ENCODE measurements at places on chromosomes 16 and 17.

- DNase-seq: no peak
Measured at GRCh38 chr16:19851476-19851875, 33.2 kb downstream of the GPRC5B start.

DNA sequence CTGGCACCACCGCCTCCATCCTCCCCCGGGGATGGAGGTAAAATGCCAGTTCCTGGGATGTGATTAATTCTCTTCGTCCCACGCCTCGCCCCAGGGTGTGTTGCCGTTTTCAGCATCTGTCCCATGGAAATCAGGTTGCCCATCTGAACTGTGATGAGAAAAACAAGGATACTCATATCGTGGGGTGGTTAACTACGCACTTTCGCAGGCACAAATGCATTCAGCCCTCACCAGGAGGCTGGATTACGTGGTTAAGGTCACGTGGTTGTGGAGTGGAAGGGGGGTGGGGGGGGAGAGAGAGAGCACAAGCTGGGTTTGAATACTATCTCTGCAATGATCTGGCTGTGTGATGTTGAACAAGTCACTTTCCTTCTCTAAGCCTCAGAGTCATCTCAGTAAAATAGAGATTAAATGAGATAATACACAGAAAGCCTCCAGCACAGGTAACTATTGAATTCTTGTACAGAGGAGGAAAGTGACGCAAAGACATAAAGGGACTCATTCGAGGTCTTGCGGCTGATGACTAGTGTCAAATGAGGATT, 74.7 kb downstream of the BMERB1 start:
- no peak for DNase-seq

DNA sequence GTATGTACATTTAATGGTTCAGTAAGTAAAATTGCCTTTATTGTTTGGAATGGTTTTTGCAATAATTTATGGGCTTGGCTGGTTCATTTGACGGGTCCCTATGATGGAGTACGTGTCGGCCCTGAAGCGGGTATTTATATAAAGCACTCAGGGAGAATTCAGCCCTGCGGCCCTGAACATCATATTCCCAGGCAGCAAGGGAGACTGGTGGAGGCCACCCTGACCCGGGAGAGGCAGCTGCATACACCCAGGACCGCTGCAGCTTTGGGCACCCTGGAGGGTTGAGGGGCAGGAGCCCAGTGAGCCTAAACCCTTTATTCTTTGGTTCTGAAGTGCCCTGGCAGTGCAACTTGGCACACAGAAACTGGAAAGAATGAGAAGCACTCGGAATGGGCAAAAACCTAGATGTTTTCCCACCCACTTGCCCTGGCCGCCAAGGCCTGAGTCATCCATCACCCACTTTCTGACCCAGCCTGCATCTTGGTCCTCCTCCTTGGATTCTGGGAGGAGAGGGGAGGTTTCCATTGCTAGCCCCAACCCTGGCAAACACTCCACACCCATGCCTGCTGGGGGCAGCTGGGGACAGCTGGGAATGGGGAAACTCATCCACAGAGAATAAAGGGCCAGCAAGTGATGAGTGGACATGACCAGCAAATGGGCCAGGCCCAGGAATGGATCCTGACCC, 162.2 kb upstream of the TNRC6C start:
- DNase-seq: no peak

- no peak for DNase-seq
Measured at GRCh38 chr16:17339764-17340541, 130.8 kb downstream of the XYLT1 start.

- DNase-seq: no peak
Measured at GRCh38 chr16:88052661-88053060, 101.4 kb downstream of the BANP start.

- no peak for DNase-seq
Measured at GRCh38 chr17:42274812-42275526, 1.2 kb downstream of the STAT5B start.

DNA sequence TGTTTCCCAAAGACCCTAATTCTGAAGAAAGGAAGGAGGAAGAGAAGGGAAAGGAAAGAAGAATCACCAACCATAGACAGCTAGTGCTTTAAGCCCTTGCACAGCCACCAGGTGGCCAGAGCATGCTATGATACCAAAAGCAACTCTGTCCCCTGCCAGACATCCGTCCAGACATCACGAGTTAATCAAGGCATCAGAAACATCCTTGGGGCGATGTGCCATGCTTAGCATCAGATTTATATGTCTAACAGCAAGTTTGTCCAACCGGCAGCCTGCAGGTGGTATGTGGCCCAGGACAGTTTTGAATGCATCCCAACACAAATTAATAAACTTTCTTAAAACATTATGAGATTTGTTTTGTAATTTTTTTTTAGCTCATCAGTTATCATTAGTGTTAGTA, 2.9 kb upstream of the CRYBA1 start:
- no peak for DNase-seq

- peak; percentile 3 for DNase-seq
Measured at GRCh38 chr17:3667366-3668278, 756 bp downstream of the TAX1BP3 start.

- no peak for DNase-seq
Measured at GRCh38 chr16:11948819-11949218, 7.0 kb upstream of the NPIPB2 start.

- peak; percentile 94 for DNase-seq
Measured at GRCh38 chr16:79600638-79601091, at the start of gene MAF. Gene MAF, minus strand, starts transcription at chr16:79600737. Its CDS starts 835 bp downstream, at chr16:79599902.

DNA sequence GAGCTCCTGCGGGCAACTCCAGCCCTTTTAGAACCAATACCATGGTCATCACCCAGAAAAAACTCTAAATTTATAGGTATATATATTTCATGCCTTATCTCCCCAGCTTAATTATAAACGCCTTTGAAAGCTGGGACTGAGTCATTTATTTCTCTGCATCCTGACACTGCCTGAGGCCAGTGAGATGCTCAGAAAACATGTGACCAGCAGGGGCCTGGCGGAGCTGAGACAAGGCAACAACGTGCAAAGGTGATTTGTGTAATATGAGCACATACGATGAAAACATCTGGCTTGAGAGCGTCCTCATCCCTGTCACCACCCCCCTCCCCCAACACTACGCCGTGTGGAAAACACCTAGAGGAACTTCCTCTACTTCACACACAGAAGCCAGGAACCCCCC, 22.7 kb downstream of the NXN start:
- DNase-seq: no peak

DNA sequence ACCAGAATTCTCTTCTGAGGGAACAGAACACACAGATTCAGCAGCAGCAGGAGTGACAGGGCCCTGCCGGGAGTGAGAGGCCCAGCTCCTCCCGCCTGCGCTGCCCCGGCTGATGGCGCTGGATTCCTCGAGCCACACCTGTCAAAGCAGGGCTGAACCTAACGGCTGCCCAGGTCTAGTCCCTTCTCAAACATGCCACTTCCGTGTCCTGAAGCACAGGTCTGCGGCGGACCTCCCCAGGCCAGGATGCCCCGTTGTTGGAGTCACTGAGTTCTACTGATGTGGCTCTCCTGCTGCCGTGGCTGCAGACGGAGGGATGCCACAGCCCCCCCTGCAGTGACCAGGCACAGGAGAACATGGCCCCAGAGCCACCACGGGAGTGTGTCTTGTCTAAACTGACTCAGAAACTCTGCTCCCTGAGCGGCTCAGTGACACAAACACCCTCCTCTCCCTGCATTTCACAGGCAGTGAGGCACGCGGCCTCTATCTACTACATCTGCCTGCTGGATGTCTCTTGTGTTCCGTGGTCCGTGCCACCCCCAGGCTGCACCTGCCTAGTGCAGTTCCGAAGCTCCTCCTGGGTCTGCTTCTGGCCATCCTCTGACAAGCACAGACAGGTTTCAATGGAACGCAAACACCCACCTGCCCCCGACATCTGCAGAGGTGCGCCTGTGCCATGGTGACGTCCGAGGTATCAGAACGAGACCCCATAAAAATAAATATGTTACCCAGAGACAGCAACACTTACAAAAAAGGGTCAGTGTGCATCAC, 44.7 kb upstream of the DNAH17 start:
- no peak for DNase-seq

GRCh38 chr16:17784073-17784472, 313.3 kb upstream of the XYLT1 start:
- no peak for DNase-seq

- no peak for DNase-seq
Measured at GRCh38 chr16:49477250-49477895, 103.8 kb downstream of the C16orf78 start.

DNA sequence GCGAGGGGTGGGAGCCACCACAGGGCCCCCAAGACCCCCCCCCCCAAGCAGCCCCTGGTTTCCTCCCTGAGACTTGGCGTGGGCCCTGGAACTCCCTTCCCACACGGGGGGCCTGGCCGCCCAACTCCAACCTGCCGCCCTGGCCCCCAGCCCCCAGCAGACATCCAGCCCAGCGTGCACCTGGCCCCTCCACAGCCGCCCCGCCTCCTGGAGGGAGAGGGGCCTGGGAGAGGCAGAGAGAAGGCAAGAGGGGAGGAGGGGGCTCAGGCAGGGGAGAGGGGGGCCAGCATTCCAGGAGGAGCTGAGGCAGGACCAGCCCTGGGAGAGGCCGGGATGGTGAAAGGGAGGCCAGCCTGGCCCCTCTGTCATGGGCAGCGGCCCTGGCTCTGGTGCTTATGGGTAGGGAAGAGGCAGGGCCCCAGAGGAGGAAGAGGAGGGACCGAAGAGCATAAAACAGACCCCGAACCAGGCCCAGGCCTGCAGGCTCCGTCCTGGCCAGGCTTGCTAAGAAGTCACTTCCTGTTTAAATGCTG, 16.7 kb downstream of the IL34 start:
- DNase-seq: no peak

DNA sequence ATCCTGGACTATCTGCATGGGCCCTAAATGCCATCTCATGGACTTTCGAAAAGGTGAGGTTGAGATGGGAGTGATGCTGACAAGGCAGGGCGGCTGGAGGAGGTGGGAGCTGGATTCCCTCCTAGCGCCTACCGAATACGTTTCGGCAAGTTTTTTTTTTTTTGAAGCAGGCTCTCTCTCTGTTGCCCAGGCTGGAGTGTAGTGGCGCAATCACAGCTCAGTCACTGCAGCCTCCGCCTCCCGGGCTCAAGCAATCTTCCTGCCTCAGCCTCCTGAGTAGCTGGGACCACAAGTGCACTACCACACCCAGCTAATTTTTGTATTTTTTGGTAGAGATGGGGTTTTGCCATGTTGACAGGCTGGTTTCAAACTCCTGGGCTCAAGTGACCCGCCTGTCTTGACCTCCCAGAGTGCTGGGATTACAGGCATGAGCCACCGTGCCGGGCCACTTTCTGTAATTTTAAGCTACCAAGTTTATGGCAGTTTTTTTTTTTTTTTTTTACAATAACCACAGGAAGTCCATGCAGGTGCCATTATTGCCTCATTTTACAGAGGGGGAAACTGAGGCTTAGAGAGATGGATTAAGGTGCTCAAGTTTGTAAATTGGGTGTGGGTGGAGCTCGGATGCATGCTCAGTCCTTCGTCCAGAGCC, 246.4 kb downstream of the PRKCA start:
- DNase-seq: no peak

GRCh38 chr17:32807577-32807976, 69.3 kb downstream of the MYO1D start:
- no peak for DNase-seq

DNA sequence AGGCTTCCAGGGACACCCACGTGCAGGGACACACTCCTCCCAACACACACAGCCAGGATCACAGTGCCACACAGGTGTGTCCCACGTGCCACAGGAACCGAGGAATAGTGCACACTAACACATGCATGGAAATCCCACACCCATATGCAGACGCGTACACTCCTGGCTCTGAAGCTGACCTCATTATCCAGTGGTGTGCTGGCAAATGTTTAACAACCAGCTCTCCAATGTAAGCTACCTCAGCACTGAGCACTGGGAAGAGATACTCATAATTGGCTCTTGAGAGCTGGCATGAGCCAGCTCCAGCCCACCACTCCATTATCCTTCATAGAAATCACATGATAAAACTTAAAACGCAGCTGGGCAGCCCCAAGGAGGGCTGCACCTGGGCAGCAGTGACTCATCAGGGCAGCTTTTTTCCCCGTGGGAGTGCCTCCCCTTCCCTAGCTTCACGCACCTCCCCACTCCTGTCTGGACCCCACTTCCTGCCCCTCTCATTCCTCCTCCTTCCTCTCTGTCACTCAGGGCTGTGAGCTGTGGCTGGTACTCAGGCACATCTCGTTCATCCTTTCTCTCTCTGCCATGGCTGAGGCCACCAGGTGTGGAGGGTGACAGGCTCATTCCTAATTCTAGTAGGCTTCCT, 14.9 kb upstream of the TBX21 start:
- DNase-seq: no peak

GRCh38 chr17:66753126-66753920, 81.6 kb upstream of the CACNG5 start:
- no peak for DNase-seq

DNA sequence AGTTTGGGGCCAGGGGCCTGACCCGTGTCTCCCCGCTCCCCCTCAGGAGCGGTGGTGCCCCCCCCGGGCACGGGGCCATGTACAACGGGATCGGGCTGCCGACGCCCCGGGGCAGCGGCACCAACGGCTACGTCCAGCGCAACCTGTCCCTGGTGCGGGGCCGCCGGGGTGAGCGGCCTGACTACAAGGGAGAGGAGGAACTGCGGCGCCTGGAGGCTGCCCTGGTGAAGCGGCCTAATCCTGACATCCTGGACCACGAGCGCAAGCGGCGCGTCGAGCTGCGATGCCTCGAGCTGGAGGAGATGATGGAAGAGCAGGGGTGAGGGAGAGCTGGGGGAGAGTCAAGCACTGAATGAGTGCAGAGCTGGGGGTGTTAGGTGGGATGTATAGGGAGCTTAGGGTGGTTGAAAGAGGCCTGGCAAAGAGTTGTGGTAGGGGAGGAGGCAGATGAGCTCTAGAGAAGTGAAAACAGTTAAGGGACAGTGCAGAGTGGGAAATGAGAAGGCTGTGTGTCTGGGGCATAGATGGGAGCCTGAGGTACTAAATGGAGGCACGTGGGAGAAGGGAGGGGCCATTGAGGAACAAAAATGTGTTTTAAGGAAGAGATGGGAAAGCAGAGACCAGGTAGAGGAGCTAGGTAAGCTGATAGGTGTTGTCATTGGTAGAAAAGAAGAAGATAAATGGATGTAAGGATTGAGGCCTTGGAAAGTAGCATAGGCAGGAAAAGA, 4.0 kb downstream of the SRRM2 start:
- DNase-seq: no peak

DNA sequence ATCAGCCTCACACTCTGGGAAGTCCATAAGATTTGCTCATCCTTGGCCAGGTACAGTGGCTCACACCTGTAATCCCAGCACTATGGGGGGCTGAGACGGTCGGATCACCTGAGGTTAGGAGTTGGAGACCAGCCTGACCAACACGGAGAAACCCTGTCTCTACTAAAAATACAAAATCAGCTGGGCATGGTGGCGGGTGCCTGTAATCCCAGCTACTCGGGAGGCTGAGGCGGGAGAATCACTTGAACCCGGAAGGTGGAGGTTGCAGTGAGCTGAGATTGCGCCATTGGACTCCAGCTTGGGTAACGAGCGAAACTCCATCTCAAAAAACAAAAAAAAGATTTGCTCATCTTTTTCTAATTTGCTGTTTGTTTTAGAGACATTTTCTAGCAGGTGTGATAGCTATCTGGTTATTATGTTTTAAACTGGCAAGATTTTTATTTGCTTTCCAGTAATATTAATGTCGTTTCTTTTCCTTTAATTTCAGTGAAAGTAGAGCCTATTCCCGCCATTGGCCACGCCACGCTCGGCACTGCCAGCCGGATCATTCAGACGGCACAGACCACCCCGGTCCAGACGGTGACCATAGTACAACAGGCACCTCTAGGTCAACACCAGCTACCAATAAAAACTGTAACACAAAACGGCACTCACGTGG, 61.5 kb downstream of the WDR45B start:
- no peak for DNase-seq

GRCh38 chr17:40522961-40523310, 21.5 kb upstream of the TNS4 start:
- DNase-seq: no peak

GRCh38 chr17:77127735-77128361, 12.9 kb upstream of the SEC14L1 start:
- peak; percentile 88 for DNase-seq
